ENCODE measurements at places on chromosomes 6 and 20. TPM values are rescaled to one million over a fixed set of nuclear protein-coding genes. Genes with fewer than 3 reads are reported as not detected.

CALHM6 gene
- total RNA-seq = 3.3 TPM

RNF144B gene
- total RNA-seq = 7.9 TPM

GRCh38 chr6:80203283-80203682, 96.8 kb downstream of the BCKDHB start:
- no peak for DNase-seq

- DNase-seq = no peak
Measured at GRCh38 chr20:61819921-61820825, 245.5 kb downstream of the TAF4 start.

- no peak for DNase-seq
Measured at GRCh38 chr20:38429301-38429700, 5.8 kb downstream of the SNHG17 start.

GRCh38 chr20:10447028-10447427, 11.9 kb downstream of the SLX4IP start:
- no peak for DNase-seq

DNA sequence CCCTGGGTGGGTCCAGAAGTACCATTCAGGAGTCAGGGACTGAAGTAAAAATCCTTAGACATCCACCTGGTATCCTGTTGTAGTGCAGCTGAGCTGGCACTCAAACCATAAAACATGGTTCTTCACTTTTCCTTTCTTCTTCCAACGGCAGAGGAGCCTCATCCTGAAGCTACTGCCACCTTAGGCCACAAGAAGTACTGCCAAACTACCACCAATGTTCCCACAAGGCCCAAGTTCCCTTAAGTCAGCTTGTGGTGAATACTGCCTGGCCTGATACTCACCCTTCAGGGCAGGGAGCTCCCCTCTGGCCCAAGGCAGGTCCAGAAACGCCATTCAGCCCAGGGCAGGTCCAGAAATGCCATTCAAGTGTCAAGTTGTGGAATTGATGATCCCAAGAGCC, 1053.4 kb upstream of the CITED2 start:
- no peak for DNase-seq
